Anterior cingulate cortex (tissue), 58 donors: ENCODE measurements at places on chromosomes 7 and 10.

DNA sequence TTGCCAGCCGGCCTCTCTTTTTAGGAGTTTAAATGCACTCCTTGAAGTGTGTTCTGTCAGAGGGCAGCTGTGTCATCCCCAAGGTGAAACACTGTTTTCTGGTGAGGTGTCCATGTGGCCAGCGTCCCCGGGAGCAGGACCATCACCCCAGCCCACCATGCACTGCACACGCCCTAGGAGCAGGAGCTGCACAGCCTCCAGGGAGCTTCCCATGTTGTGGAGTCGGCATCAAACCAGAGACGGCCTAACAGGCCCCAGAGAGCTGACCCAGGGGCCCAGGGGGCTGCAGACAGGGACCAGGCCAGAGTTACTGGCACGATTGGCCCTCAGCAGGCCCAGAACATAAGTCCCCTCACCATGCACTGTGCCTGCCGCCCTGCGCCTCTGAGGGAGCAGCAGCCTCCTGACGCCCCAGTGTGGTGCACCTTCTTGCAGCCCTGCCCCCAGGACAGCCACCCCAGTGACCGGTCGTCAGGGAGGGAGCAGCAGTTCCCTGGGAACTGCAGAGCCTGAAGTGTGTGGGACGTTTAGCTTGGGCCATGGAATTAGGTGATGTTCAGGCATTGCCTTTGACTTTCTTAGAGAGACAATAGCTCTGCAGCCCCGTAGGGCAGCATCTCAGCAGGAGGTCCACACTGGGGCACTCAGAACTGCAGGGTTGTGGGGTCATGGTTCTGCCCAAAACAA, 97.9 kb downstream of the NKX6-2 start:
- DNase-seq = no peak

DNA sequence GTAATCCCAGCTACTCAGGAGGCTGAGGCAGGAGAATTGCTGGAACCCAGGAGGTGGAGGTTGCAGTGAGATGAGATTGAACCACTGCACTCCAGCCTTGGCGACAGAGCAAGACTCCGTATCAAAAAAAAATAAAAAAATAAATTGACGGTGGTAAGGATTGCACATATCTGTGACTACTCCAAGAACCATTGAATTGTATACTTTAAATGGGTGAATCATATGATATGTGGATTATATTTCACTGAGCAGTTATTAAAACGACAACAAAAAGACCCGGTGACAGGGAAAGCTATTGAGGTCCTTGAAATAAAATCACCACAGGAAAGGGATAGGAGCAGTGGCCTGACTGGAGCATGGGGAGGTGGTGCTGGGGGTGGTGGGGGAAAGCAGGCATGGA, 31.2 kb upstream of the COMTD1 start:
- no peak for DNase-seq

DNA sequence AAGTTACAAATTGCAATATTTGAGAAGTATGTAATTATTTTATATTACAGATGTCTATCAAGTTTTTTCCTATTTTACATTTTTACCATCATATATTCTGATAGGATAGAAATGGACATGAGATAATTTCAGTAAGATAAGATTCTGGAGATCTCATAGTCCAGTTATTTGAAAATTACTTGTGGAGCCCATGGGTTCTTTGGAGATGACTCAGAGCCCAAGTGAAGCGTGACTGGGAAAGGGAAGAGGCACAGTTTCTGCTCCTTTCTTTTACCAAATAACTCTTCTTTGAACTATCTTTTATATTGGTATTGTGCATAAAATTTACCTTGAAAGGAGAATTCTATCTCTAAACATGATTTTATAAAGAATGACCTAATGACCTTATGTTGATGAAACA, 2.4 kb downstream of the CD36 start:
- no peak for DNase-seq

GRCh38 chr7:150791304-150791703, 8.9 kb downstream of the TMEM176B start:
- no peak for DNase-seq

DNA sequence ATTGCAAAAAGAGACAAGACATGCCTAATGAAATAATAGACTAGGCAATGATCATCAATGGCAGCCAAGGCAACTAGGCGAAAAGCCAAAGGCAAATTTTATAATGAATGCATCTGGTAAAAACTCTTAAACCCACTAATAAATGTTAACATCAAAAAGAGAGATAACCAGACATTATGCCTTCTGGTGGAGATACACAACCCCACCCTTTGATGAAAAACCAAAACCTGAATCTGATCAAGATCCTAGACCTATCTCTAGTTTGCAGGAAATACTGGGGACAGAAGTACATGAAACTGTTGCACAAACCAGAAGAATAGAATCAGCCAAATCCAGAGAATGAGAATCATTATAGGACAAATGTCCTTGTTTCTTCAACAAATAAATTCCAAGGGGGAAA, 22.0 kb upstream of the GSAP start:
- no peak for DNase-seq

- no peak for DNase-seq
These were observed 30.0 kb upstream of the ARID5B start for GRCh38 chr10:61871487-61871886.

DNA sequence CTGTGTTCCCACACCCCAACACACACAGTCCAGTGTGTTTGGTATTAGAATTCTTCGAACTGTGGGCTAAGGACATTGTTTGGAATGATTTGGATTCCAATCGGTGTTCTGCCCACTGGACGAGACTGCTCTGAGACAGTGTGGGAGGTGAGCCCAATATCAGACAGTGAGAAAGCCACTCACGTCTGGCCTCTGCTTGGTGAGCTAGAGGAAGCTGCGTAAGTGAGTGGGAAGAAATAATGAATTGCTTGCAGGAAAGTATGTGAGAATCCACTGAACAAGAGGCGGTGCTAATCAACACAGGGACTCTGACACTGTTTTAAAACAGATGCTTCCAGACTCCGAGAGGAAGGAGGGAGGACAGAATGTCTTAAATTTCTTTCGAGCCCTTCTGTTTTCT, 675.0 kb upstream of the ANKRD30A start:
- DNase-seq = no peak

DNA sequence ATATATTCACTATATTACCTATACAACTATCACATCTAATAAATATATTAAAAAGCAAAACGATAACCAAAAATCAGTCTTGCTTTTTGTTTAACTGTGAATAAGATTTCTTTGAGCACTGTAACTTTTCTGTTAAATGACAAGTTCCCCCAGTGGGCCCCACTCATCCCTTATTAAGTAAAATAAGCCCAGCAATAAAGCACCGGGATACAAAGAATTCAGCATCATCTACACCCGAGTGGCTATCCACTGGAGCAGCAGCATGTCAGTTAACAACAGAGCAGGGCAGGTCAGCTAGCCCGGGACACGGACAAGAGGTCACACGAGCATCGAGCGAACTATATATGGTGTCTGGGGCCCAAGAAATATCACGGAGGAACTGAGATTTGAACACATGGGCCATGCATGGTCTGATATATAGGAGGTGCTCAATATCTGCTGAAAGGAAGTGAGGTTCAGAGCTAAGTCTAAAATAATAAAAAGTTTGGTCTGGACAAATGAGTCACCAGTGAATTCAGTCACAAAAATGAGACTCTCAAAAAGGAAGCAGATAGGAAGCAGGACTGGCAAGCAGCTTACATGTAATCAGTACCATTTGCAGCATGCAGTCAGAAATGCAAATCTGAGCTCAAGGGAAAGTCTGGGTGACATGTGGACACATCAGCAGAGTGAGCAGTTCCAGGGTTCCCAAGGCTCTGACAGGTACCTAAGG, 4.1 kb downstream of the ERCC6 start:
- DNase-seq = no peak

DNA sequence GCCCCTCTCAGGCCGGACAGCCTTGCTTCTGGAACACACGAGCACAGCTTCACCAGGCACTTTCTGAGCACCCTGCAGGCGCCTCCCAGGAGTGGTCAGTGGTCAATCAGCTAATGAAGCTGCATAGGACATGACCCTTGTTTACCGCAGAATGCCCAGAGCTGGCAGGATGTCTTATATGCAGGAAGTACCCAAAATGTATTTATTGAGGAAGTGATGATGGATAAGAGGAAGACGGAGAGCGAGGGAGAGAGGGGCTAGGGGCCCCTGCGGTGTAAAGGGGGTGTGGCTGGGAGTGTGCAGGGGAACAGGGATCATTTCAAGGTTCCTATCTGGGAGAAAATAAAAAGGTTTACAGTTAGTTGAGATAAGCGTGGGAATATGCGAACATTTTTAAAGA, 3.3 kb downstream of the CYP2E1 start:
- DNase-seq = no peak

DNA sequence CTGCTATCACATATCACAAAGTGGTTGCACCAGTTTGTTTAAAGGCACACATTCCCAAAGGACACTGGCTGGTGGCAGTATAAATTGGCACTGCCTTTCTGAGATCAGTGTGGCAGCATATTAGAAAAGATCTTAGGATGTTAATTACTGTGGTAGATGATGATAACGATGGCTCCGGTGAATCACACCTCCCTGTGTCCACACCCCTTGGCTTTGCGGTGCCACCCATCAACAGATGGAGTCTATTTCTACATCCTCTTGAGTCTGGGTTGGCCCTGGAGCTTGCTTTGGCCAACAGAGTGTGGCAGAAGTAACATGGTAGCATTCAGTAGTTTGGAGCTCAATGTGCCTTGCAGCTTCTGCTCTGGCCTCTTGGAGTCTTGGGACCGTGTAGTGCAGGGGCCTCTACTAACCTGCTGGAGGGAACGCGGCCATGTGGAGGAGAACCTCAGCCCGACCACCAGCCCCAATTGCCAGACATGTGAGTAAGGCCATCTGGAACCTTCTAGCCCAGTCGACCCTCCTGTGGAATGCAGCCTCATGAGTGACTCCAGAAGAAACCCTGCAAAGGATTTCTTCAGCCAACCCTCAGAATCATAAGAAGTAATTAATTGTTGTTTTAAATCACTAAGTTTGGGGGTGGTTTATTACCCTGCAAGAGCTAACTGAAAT, 27.2 kb upstream of the PLEKHA1 start:
- no peak for DNase-seq

DNA sequence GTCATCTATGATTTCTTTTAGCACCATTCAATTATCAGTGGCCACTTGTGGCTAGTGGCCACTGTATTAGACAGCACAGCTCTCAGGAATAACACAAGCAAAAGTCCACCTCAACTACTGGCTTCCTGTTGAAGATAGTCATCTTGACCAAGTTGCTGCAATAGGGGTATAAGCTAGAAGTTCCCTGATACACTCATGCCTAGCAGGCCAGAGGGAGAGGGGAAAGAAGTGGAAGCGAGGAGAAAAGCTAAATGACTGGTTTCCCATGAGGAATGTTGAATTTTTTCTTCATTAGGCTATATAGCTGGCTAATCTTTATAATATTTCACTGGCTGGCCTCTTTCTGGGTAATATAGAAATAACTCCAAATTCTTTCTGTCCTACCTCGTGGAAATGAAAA, 327.5 kb upstream of the MEOX2 start:
- DNase-seq = no peak

- DNase-seq = no peak
These were observed 46.8 kb downstream of the PIK3AP1 start for GRCh38 chr10:96673318-96674099.

GRCh38 chr7:138833596-138833995, 35.6 kb upstream of the ATP6V0A4 start:
- no peak for DNase-seq

- no peak for DNase-seq
These were observed 176.5 kb downstream of the EBF3 start for GRCh38 chr10:129787557-129787956.

DNA sequence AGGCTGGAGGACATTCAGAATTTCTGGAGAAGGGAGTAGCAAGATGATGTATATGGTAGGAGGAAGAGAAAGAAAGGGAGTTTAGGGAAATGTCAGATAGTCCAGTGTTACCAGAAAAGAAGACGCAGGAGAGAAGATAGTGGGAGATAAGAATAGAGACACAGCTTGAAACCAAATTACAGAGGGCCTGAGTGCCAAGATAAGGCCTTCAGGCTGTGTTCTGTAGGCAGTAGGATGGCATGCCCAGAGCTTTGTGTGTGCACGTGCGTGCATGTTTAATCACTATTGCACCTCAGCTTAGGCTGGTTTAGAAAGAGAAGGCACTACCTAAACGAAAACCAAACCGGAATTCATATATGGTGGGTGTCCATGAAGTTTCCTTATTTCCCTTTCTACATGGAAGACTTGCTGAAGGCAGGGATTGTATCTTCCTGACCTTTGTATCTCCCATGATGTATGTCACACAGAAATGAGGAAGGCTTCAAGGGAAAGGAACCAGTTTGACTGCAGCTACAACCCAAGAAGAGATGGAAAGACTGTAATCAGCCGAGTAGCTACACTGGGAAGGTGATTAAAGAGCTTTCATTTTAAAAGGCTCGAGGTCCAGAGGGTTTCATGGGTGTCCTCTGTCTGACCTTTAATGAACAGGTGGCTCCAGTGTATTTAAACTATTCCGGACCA, 35.8 kb upstream of the BHLHA15 start:
- no peak for DNase-seq

DNA sequence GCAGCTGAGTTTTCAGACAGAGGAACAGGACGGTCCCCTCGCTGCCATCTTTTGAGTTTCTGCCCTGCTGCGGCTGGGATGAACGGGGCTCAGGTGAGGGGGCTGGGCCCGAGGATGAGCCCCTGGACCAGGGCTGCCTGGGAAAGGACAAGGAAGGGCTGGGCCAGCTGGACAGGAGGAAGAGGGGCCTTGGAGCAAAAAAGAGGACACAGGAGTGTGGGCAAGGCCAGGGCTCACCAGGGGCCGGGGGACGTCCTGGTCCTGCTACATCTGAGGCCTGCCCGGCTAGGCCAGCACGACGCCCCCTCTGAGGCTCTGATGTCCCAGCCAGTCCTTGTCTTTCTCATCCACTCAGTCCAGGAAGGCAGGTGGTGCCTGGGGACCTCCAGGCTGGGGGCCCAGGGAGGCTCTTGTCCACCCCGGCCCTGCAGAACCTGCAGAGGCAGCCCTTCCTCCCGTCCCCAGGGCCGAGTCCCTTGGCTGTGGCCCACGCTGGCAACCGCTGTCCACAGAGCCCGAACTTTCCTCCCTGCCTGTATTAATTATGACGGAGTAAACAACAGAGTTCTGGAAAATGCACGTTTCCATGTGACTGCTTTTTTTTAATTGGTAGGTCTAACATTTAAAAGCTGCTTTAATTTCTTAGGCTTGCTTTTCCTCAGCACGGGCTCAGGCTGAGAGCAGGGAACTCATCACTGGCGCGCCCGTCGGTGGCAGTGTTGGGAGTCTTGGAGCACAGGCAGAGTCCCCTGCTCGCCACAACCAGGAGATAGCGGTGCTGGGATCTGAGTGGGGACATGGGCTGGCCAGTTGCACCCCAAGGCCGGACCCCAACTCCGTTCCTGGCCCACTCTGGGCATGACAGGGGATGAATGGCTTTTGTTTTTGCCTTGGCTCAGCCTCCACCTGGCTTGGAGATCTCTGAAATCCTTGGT, 187.7 kb downstream of the ELFN1 start:
- DNase-seq = no peak

GRCh38 chr10:28495084-28495483, 37.8 kb upstream of the WAC start:
- DNase-seq = no peak

GRCh38 chr10:77633376-77633775, 4.2 kb downstream of the KCNMA1 start:
- no peak for DNase-seq
